ENCODE measurements at places on chromosomes 6 and 20. TPM values are rescaled to one million over a fixed set of nuclear protein-coding genes. Genes with fewer than 3 reads are reported as not detected.

The HLA-DRB1 gene
- total RNA-seq = 1.6 TPM

The KCNQ2 gene
- 250 TPM for total RNA-seq

The TMEM170B gene
- total RNA-seq = 56.0 TPM

The THBD gene
- 0.63 TPM for total RNA-seq

The C20orf204 gene
- total RNA-seq = 4.4 TPM

The ULBP3 gene
- total RNA-seq = 6.3 TPM

The CD93 gene
- 10.3 TPM for total RNA-seq

The SPEF1 gene
- 0.31 TPM for total RNA-seq

The ZBTB46 gene
- 20.3 TPM for total RNA-seq

The PRRT1 gene
- total RNA-seq = 1.9 TPM

The SRSF12 gene
- total RNA-seq = 38.2 TPM

The CLPSL2 gene
- not detected for total RNA-seq

The RNF217 gene
- total RNA-seq = 17.8 TPM

The ATP9A gene
- total RNA-seq = 271 TPM

The ZFAND3 gene
- 34.4 TPM for total RNA-seq
